ENCODE measurements at places on chromosomes 2 and 18.
A peak's percentile ranks its signal among the peaks of the same experiment; 100 is the strongest.

GRCh38 chr2:27471961-27472360 lies 17.6 kb downstream of the IFT172 start:
- no peak for DNase-seq

DNA sequence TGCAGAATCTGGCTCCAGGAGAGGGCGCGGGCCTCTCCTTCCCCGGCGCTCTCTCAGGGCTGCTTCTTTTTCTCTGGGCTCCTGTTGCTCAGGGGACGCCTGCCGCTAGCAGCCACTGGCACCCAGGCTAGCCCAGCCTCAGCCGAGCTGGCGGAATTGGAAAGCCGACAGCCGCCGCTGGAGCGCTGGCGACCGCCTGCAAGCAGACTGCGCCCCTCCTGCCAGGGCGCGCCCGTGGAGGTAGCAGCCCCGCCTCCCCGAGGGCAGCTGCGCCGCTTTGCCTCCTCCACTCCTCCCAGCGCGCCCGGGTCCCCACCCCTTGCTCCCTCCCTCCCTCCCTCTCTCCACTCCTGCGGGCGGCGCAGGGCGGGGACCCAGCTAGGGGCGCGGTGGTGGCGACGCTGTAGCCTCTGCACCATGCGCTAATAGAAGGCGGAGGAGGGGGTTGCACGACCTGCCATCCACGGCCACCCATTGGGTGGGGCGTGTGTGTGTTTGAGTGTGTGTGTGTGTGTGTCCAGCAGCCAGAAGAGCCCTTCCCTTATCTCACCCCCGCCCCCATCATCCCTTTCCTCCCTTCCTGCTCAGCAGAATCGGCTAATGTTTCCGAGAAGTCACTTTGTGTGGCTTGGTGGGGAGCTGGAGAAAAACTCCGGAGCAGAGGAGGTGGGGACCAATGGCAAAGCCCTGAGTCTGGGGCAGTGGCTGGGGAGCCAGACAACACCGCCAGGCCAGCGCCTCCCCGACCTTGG lies at the start of gene SCN9A:
Gene SCN9A, minus strand, starts transcription at position 209 of the 752 bp plus-strand sequence. CDS start 64,188 bp downstream, outside the sequence.
- DNase-seq: peak; percentile 80

DNA sequence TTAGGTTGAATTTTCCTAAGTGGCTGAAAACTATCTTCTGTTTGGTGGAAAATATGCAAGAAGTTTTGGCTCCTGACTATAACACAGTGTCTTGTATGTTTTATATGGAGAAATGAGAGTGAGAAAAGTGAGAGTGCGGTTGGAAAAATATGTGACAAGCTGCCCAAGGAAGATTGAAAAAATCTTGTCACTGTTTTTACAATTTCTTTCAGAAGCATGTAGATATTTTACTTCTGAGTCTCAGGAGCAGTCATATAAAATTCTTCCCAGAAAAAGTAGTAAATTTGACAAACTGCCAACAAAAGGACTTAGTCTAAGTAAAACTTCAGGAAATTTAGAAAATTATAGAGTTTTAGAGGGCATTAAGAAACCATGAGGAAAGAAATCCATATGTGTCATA lies 19.4 kb upstream of the RMND5A start:
- no peak for DNase-seq

DNA sequence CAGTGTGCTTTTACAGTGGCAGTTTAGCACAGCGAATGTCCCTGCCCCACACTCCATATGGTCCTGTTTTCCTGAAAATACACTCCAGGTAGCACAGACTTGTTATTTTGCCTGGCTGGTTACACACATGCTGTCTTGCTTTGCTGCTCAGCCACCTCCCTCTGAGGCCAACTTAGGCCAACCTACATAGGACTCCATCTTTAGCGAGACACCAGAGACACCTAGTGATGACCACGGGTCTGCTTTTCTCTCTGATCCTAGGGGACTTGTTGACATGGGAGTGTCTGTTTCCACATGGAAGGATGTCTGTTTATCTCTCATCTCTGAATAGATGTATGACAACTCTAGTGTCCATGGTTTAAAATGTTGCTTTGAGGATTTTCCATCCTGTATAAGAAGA lies 43.3 kb downstream of the PLEKHB2 start:
- DNase-seq: no peak

DNA sequence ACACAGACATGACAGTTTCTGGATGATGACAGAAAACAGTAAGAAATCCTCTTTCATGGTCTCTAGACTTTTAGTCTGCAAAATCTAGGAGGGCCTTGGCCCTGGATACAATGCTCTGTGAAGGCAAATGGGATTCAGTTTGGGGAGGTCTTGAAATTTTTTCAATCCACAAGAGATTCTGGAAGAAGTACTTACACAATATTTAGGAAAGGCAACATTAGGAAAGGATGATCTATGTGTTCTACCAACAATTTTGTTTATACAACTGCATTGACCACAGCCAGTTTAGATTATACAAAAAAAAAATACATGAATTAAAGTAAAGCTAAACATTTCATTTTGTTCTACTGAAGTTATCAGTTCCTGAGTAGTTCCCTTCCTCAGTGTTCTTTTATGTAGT lies 208.0 kb downstream of the SRBD1 start:
- DNase-seq: no peak

DNA sequence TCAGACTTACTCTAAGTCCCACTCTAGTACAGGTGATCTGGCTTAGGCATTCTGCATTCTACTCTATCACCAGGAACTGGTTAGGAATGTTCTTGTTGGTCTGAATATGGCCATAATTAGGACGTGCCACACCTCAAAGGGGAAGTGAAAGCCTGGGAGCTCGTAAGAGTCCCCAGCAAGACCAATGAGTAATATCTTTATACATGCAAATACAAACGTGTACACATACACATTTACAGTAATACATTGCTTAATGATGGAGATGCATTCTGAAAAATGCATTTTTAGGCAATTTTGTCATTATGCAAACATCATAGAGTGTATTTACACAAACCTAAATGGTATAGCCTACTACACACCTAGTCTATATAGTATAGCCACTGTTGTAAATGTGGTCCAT lies 19.5 kb upstream of the ERCC3 start:
- no peak for DNase-seq

GRCh38 chr2:2823061-2823753 lies 492.1 kb upstream of the MYT1L start:
- no peak for DNase-seq

DNA sequence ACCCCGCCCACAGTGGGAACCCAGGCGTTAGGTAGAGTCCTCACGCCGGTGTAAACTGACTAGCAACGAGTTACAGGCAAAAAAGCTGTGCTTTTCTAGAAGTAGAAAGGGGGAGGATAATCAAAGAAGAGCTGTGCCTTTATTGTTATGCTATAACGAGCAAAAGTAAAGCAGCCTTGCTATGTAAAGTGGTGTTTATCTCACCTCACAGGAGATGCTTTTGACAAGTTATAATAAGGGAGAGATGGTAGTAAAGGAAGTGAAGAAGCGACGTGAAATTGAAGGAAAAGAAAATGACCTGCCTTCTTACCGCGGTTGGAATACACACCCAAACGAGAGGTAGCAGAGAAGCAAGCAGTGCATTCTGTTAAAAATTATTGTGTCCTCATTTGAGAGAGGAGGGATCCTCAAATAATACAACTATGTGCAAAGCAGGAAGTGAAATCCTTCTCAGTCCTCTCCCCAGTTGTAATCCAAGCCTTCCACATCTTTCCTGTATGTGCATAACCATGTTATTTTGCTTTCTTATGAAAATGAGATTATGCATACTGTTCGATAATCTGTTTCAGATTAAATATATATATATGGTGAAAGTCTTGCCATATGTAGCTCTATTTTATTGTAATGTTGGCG lies 962 bp downstream of the TANK start:
- DNase-seq: no peak

GRCh38 chr2:236947896-236948295 lies 137.8 kb upstream of the COPS8 start:
- DNase-seq: no peak

DNA sequence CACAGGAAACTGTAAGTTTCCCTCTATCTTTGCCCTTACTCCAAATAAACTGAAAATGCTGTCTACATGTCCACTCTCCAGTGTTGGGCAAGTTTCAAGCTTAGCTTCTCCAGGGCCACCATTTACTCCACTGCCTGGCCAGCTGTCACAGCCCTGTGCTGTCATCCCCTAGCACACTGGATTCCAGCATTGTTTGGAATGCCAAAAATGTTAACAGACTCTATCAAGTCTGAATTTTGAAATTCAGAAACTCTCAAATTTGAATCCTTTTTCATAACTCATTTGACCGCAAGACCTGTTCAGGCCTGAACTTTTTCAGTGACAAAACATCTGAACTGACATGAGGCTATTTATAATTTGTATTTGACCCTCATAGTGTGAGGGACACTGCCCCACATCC lies 5.2 kb upstream of the ARHGAP28 start:
- DNase-seq: no peak

DNA sequence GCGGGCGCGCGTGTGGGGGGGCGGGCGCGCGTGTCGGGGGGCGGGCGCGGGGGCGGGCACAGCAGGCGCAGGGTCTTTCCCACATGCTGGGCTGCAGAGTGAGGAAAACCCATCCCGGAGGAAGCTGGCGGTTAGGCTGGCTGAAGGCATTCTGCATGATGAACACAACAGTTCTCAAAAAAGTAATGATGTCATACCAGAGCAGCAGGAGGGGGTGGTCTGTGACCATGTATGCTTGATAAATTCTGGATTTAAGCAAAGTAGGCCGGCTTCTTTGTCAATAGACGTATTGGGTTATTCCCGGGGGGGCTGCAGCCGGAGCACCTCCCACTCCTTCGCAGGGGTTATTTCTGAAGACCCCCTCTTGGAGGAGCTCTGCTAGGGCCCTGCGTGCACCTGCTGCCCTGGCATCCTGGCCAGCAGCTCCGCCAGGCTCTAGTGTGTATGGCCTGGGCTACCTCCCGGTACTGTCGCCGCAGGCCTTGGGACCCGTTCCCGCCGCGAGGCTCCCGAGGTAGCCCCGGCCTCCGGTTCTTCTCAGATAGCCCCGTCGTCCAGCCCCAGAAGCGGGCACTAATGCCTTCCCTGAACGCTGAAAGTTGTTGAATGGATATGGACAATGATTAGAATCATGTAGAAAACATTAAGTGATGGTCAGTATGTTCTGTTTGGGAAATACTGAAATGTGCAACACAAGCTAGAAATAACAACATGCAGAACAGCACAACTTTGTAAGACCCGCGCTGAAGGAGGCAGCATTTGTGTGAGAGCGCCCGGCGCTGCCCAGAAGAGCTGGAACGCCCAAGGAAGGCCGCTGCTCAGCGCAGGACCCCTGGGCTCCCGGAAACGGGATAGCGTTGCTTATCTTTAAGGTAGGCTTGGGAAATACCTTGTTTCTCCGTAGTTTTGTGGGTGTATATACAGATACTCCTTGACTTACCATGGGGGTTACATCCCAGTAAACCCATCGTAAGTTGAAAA lies 101.4 kb upstream of the RAB6C start:
- DNase-seq: no peak

GRCh38 chr2:112488201-112488600 lies 6.2 kb downstream of the TTL start:
- DNase-seq: no peak

DNA sequence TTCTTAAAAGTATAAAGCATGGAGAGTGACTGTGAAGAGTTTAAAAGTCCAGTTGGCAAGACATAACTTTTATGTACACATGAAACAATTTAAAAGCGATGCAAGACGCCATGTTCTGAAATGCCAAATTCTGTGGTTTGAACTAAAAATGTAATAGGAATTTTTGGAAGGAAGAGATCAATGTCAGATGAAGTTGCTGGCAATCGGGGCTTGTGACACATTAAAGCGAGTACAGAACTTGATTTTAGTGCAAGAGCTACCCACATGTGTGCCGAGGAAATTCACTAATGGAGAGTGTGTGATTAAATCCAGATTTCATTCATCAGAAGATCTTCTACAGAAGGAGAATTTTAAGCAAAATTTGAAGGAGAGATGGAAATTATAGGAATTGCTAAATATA lies 220.2 kb upstream of the CCDC68 start:
- DNase-seq: no peak

DNA sequence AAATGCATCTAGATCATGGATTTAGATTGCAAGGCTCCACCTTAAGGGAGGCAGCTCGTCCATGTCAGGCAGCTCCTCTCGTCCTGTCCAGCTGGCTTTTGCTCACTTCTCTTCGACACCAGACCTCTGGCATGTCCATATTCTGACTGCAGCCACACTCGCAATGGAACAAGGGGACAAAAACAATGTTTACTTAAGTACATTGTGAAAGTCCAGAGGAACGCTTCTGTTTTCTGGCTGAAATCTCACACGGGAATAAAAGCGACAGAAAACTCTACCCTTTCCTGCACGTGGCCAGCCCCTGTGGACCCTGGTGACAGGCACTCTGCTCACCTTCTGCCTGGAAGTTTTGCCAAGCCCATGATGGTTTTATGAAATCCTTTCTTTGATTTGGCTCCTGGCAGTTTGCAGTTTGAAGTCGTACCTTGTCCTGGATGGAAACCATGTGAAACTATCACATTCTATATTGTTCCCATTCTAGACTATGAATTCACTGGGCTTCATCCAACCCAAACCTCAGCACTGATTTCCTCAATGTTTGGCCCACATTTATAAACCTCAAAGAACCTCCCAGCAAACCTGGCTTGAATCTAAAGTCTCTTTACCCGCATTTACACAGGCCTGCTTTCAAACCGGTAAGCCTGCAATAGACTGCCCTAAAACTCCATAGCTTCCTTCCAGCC lies 134.3 kb upstream of the PIEZO2 start:
- no peak for DNase-seq

- no peak for DNase-seq
Observed at GRCh38 chr18:51852681-51853080, 487.3 kb upstream of the DCC start.

DNA sequence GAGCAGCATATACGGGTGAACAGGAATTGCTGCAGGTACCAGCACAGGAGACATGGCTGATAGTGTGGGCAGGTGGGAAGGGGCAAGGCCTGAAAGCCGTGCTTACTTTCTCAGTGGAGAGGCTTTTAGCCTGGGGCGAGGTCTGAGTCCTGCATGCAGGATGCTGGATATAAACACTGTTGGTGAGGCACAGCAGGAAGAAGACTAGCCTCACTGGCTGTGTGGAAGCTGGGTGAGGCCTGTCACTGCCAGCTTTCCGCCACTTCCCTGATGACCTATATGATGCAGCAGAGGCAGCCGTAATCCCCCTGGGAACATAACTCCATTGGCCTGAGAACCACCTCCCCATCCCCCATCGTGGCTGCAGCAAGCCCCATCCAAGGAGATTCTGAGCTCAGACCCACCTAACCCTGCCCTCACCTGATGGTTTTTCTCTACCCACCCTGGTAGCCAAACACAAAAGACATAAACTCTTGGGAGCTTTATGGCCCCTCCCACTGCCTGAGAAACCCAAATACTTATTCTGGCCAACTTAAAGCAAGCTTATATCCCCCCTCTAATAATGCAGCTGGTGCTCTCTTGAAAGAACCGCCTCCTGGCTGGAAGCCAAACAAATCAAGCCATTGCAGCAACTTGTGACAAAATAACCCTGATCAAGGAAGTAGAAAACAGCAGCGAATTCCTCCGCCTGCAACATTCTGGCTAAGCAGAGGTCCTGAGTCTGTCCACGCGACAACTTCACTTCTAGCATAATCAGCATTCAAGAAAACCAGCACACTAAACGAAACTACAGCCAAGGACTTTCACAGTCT lies 54.6 kb upstream of the DSC1 start:
- DNase-seq: peak; percentile 46

- no peak for DNase-seq
Observed at GRCh38 chr2:207868855-207869596, 99.3 kb upstream of the FZD5 start.
